ENCODE measurements at places on chromosomes 5 and 9.

DNA sequence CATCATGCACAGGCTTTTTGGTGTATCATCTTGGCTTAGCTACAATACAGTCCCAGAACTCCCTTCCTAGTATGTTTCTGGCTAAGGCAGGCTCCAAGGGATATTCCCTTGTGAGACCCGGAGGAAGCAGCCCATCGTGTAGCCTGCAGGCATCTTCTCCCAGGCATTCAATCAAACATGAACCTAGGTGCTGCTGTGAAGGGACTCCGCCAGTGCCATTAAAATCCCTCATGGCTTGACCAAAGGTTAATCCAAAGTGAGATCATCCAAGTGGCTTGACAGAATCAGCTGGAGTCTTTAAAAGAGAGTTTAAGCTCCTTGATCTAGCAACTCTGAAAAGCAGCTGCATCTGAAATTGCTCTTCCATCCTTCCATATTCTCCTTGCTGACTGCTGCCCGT is 333.9 kb downstream of the DIRAS2 start:
- DNase-seq: no peak

DNA sequence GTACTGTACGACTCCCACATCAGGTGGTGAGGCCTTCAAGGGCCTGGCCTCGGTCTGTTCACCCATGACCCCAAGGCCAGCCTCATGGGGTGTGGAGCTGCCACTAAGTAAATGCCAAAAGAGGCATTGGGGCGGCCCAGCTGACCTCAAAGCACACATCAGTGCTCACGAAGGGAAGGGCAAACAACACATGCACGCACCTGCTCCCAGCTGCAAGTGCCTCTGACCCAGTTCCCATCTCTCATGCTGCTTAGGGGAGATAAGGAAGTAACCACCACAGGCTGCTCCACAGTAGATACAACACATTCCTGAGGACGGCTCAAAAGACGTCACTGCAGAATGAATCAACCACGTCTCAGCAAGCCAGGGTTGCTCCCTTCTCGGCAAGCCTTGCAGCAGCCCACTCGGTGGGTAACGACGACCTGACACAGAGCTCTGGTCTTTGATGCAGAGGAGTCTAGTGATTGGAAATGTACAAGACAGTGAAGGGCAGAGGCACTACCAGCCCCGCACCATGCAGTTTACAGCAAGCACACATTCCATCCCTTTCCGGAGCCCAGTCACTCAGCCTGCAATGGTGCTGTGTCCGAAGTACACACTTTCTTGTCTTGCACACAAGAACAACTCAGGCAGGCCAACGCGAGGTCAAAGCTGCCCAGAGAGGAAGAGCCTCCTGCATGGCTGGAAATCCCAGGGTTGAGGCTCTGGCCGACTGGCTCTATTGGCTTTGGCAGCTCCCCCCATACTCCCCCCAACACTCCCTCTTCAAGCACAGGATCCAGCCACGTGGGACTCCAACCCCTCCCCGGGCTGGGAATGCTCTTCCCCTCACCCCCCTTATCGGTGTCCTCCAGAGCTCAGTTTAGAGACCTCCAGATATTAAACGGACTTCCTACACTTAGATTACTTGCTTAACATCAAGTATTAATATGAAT is 31.8 kb downstream of the FABP6 start:
- DNase-seq: peak; percentile 28

- DNase-seq: no peak
Observed at GRCh38 chr9:12764150-12764549, 10.7 kb upstream of the LURAP1L start.

DNA sequence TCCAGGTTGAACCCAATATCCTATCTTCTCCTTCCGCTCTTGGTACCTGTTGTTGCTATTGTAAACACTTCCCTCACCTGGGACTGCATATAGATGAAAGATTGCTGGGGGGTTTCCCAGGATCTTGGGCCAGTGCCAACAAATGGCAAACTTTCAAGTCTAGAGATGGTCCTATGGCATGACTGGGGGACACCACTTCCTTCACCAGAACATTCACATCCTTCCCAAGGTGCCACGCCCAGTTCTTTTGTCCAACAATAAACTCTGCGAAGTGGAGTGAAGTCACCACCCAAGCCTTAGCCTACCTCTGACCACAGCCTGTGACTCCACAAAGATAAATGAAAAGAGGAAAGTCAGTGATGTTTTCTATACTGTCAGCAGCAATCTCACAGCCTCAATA is 34.4 kb downstream of the DOCK8 start:
- no peak for DNase-seq

DNA sequence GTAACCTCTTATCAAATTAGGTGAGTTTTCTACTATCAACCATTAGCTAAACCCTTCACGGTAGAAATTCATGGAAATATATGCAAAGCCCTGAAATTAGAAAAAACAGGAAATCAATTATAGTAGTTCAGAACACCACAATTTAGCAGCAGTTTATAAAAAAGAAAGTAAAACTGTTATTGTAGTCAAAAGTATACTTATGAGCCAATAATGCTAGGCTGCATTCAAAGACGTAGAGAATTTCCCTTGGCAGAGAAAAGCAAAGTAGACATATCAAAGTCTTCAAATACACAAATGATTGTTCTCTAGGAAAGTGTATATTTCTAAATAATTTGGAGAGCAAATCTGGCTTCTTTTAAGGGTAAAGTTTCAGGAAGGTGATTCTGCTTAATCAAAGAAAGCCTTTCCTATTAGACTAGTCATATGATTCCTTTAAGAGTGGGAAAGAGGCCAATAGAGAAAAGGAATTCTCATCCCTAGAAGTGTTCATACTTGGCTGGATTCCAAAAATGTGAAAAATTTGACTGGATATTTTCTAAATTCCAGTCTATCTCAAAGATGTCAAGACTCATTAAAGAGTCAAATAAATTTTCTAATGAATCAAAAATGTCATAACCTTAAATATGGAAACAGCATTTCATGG is 185.5 kb downstream of the SMC2 start:
- DNase-seq: no peak

GRCh38 chr9:126275386-126276001 is 51.1 kb upstream of the MVB12B start:
- no peak for DNase-seq

DNA sequence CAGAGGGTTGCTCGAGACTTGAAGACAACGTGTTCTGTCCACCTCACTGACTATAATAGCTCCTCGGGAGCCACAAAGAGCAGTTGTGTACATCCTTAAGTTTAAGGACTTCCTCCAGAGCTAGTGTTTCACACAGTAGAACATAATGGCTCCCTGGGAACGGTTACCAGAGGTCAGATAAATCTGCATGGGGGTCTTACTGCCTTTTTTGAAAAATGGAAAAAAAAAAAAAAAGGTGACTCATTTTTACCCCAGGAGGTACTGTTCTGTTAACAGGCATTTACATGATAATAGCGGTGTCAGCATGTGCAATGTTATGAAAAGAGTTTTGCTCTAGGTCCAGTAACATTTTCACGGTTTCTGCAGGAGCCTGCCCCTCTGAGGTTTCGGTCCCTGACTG is 498.9 kb upstream of the WWC1 start:
- no peak for DNase-seq

All from frontal cortex (tissue), 4 donors.